ENCODE measurements at places on chromosomes 5 and 9.

DNA sequence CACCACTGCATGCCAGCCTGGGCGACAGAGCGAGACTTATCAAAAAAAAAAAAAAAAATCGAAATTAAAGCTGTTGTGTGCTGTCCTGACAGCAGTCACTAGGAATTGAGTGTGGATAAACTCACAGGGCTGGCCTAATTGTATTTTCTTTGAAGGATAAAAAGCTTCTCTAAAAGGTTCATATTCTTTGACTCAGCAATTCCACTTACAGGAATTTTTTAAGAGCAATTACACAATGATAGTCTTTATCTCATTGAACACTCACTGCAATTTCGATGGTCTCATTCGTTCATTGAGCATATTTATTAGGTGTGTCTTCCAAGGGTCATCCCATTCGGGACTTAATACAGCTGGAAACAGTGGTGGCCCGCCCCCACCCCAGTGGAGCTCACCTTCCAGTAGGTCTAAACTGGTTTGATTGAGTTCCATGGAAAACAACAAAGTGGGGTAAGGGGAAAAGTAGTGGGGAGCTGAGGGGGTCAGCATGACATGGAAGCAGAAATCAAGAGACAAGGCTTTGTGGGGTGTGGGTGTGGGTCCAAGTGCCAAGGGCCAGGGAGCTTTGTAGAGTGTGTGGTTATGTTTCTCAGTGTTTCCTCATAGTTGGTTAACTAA, 6.7 kb downstream of the CDK9 start:
- no peak for DNase-seq

DNA sequence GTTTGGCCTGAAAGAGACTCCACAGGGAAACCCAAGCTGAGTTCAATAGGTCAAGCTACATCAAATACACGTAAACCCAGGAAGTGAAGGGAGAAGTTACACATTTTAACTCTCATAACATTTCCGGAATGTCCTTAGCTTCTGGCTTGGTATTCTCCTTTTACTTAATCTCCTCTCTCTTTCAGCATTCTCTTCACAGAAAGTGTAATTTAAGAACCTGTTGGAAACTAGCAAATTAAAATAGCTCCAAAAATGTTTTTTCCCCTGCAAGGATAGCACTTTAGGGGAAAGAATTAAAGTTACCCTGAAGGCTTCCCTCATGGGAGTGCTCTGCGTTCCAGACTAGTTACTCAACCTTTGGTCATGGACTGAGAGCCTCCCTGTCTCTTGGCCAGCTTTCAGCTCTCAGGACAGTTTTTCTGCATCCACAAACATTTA, 292.7 kb upstream of the TARS1 start:
- no peak for DNase-seq

DNA sequence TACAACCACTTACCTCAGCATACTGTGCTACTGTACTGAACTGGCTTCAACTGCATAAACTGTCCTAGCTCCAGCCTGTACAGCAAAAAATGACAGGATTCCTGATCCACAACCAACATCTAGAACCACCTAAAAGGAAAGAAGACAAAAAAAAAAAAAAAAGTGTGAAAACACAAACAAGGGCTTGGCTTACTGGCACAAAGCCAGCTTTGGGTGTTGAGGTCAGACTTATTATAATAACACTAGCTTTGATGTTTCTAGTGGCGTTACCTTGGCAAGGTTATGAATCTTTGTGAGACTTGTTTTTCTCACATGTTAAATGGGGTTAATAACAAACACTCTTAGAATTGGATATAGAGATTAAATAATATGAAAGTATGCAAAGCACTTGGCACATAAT, 148.5 kb upstream of the PUM3 start:
- no peak for DNase-seq

DNA sequence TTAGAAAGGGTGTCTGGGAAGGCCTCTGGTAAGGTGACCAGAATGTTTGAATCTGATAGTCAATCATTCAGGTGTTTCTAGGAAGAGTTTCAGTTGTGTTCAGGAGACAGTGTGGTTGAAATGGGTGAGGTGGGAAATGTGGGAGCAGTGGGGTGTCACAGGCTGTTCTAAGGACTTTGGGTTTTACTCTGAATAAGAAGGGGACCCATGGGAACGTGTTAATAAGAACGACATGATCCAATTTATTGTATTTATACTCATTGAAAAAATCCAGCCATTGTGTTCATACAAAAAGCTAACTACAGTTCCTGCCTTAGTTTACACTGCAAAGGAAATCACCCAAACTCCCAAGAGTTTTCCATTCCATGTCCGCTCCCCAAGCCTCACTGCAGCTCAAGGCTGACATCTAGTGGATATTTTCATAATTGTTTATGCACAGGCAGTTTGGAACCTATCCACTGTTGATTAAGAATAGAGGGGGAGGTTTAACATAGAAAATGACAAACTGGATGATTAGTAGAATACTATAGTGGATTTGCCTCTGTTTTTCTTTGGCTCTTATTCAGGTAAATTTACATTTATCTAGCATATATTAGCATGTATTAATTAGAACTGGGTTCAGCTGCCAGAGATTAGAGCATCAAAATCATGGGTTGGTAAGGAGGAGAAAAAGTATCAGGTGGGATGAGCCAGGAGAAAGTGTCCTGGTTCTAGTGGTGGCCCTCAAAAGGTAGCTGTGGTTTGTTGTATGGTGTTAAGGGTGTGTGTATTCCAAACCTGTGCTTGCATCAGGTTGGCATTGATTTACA, 17.7 kb downstream of the CAVIN4 start:
- no peak for DNase-seq

DNA sequence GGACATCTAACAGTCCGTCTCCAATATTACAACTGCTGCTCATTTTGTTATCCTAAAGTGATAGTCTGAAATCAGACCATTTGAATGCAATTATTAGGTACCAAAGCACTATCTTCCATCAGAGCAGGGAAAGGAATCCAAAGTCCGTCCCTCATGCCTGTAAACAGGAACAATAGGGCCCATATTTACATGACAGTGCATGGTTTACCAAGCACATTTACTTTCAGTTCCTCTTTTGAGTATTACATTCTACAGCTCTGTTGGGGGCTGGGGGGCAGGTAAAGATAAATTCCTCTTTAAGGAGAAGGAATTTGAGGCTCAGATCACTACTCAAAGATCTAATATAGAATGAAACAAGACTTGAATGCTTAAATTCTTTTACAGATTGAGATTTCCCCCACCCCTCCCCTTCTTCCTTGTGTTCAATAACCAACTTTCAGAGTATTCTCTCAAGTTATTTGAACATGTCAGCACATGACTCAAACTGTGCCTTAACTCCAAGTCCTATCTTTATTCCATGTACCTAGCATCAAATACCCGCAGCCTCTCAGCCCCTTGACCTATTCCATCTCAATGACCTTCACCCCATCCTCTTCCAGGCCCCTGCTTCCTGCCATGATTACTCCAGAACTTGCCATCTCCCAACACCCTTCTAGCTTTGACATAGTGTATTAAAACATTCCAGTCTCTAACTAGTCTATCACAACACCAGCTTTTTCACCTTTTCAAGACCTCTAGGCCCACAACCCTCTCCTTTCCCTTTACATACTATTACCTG, 71.0 kb downstream of the BRINP1 start:
- no peak for DNase-seq

GRCh38 chr9:120242116-120242811, 337.7 kb downstream of the CDK5RAP2 start:
- DNase-seq, result no peak

DNA sequence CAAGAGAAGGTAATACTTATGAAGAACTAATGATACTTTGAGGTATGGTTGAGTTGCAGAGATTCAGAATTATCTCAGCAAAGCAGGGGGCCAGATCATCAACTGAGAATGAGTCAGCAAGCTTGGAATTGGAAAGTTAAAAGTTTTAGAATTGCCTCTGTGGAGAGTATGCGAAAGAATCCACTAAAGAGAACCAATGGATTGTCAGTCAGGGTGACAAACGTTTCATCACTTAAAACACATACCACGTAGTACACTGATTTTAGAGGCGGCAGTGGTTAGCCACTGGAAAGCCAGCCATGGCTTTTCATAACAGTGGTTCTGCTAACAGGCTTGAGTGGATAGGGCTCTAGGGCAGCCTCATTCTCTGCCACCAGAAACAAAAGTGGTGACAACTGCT, 30.7 kb downstream of the AOPEP start:
- no peak for DNase-seq

GRCh38 chr5:134477462-134478245, 47.8 kb upstream of the JADE2 start:
- DNase-seq, result no peak

- DNase-seq, result no peak
Measured at GRCh38 chr9:95556521-95556920, 39.8 kb upstream of the PTCH1 start.

- DNase-seq, result no peak
Measured at GRCh38 chr5:180644129-180644824, 5.1 kb downstream of the FLT4 start.

DNA sequence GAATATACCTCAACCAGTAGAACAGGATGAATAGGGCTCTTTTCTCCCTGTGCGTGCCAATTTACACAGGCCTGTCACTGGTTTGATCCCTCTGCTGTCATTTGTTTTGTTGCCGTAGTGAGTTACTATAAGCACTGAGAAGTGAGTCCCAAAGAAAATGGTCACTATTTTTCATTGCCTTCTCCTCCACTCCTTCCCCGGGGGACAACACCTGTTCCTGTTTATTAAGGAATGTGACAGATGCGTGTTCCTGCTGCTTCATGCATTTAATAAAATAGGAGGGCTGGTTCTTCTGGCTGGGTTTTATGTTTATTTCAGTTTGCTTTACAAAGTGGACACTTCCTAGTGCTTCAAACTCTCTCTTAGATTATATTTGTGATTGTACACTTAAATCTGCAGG, 6.4 kb downstream of the THBS4 start:
- DNase-seq, result no peak

- no peak for DNase-seq
Measured at GRCh38 chr5:150797384-150797783, 18.8 kb downstream of the SMIM3 start.

DNA sequence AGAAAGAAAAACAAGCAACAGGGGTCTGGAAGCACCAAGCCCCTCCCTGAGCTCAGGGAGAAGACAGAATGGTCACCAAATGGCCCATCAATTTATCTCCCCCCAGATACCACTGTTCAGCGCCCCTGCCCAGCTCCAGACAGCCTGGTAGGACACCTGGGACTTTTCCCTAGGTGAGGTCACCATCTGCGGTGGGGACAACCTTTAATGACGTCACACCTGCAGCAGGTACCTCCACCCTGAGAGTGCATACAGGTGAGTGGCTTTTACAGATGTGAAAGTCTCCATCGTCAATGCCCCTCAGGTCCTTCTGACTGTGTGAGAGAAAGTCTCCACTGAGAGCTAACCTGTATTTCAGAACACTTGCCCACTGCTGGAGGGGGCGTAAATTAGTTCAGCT, 34.3 kb upstream of the LAMC3 start:
- no peak for DNase-seq

GRCh38 chr5:96718635-96719077, 56.5 kb downstream of the CAST start:
- DNase-seq, result no peak

DNA sequence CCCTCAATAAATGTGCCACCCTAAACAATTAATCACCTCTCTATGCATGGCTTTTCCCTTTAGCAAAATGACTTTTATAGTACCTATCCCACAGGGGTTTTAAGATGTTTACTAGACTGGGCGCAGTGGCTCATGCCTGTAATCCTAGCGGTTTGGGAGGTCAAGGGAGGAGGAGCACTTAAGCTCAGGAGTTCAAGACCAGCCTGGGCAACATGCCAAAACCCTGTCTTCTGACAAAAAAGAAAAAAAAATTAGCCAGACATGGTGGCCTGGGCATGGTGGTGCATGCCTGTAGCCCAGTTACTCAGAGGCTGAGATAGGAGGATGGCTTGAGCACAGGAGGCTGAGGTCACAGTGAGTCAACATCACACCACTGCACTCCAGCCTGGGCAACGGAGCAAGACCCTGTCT, 13.5 kb downstream of the SH3TC2 start:
- DNase-seq, result no peak

- DNase-seq, result no peak
Measured at GRCh38 chr5:56516035-56516434, 282.9 kb upstream of the ANKRD55 start.

DNA sequence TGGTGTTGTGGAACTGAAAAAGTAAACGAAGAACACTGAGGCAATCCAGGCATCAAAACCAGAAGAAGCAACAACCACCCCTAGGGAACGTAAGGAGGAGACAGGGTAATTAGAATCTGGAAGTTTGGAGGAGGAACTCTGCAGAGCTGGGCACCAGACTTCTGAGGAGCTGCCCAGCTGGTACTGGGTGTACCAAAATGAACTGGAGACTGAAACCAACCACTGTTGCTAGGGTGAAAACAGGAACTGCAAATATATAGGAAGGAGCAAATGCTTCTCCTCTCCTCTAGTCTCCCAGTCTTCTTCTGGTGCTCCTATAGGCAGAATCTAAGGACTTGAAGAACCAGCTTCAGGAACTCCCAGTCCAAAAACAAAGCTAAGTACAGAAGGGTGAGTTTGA, 189.8 kb downstream of the ELAVL2 start:
- no peak for DNase-seq

GRCh38 chr5:143218517-143219170, 184.8 kb downstream of the NR3C1 start:
- DNase-seq, result no peak

All from stimulated activated CD4-positive, alpha-beta T cell treated with anti-CD3 and anti-CD28 coated beads, TNF-alpha, amount 100 ng/mL, for 48 hours (primary cell).